ENCODE measurements at places on chromosomes 12 and 14.
A peak's percentile ranks its signal among the peaks of the same experiment; 100 is the strongest.

- no peak for DNase-seq
Observed at GRCh38 chr12:3557791-3558620, 67.0 kb downstream of the PRMT8 start.

- DNase-seq = no peak
Observed at GRCh38 chr14:87623616-87624015, 369.4 kb downstream of the GALC start.

DNA sequence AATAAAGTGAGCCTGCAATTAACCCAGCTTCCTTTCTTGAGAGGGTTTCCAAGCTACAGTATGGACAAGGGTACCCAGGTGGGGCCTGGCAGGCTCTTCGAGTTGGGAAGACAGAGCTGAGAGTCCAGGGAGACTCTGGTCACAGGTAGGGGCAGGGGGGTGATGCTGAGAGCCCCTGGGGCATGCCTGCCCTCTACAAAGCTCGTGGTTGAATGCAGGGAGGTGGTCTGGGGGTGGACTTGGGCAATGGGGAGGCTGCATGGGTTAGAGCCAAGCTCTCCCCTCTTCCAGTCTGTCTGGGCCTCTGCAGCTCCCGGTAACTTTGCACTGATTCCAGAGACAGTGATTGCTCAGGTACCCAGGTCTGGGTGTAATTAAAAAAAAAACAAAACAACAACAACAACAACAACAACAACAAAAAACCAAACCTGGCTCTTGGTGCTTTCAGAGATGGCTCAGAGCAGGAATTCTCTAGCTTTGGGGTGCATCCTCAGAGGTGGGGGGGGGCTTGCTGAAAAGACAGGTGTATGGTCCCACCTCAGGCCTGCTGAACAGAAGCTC is 30.8 kb upstream of the PPP2R5C start:
- DNase-seq = no peak

- no peak for DNase-seq
Observed at GRCh38 chr14:52077256-52077979, 8.6 kb upstream of the NID2 start.

DNA sequence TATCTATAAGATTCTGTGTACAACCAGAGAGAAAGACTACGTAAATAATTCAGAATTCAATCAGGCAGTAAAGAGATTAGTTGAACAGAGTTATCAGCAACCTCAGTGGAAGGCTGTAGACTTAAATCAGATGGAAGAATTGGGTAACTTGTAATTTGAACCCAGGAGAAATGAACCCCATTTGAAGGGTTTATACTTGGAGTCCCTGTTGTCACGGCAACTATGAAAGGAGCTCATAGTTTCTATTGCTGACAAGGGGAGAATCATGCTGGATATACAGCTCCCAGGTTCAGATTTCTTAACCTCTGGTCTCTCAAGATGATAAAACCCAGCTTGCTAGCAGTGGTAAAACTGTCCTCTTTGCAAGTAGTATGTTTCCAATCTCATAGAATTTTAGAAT is 54.4 kb upstream of the BMP4 start:
- no peak for DNase-seq

DNA sequence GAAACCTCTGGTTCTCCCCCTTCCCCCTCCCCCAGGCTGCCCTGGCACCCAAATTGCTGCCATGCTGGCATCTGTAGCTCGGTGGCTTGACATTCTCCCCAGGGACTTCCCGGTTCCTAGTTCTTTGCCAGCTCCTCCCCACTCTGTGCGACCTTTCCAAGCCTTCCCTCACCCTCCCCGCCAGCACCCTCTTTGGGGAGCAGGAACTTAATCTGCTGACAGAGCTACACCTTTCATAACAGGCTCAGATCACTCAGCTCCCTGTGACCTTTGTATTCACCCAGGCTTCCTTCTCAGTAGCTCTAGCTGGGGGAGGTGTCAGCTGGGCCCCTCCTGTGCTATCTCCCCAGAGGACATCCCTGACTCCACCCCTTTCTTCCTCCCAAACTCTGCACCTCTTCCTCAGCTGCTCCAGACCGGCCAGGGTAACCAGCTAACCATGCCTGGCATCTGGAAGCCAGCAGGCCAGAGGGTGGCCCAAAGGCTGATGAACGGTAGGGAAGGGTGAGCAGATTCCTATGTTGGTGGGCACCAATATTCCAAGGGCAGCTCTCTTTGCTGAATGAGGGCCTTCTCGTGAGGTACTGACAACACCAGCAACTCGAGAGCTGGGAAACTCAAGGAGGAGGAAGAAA is 1.8 kb upstream of the COX14 start:
- no peak for DNase-seq

DNA sequence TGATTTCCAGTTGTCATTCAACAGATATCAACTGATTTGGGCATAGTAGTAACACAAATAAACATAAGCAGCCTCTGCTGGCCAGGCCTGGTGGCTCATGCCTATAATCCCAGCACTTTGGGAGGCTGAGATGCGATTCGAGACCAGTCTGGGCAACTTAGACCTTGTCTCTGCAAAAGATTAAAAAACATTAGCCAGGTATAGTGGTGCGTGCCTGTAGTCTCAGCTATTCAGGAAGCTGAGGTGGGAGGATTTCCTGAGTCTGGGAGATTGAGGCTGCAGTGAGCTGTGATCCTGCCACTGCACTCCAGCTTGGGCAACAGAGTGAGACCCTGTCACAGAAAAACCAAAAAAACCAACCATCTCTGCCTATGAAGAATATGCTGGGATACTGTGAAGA is 7.1 kb downstream of the METAP2 start:
- DNase-seq = no peak

DNA sequence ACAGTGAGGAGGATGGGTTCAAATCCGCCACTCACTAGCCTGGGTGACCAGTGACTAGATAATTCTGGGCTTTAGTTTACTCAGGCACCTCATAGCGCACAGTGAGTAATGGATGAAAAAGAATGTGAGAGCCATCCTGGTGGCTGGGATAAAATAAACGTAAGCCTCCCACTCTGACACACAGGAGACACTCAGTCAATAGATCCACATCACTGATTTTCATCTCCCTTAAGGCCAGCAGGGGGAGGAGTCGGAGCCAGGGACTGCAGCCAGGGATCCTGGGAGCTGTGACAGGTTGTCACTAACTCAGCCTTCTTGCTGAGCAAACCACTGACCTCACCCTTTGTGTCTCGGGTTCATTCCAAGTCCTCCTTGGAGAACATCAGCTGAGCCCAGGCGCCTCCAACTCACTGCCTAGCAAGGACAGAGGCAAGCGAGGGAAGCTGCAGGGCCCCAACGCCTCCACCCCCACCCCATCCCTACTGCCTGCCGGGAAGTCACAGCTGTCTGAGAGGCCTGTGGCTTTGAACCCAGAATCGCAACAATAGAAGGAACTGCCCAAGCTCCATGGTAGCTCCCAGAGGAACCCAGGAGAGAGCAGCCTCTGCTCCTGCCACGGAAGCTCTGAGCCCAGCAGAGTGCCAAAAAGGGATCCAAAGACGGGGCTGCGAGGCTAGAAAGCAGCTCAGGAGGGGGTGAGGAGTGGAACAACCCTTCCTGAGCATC is 30.7 kb downstream of the PXN start:
- DNase-seq = peak; percentile 90

DNA sequence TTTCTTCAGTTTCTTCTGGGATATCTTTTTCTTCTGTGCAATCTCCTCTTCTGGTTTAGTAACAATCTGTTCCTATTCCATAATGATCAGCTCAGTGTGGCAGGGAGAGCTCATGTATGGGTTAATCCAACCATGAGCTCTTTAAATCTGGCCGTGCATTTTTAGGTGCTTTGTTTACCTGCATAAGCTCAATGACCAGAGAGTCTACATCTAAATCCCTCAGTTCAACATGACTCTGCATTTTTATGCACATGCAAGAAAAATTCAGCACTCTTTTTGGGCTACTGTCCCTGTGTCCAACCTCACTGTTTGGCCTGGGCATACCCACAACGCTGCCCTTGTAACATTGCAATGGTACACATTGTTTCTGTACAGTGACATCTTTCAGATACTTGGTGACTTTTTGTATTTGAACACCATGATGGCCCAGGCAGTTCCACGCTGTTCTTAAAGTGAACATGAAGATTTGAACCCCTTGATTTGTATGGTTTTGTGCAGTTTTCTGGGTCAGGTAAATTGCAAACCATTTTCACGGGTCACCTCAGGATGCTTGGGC is 243.3 kb upstream of the SRRM4 start:
- DNase-seq = no peak

DNA sequence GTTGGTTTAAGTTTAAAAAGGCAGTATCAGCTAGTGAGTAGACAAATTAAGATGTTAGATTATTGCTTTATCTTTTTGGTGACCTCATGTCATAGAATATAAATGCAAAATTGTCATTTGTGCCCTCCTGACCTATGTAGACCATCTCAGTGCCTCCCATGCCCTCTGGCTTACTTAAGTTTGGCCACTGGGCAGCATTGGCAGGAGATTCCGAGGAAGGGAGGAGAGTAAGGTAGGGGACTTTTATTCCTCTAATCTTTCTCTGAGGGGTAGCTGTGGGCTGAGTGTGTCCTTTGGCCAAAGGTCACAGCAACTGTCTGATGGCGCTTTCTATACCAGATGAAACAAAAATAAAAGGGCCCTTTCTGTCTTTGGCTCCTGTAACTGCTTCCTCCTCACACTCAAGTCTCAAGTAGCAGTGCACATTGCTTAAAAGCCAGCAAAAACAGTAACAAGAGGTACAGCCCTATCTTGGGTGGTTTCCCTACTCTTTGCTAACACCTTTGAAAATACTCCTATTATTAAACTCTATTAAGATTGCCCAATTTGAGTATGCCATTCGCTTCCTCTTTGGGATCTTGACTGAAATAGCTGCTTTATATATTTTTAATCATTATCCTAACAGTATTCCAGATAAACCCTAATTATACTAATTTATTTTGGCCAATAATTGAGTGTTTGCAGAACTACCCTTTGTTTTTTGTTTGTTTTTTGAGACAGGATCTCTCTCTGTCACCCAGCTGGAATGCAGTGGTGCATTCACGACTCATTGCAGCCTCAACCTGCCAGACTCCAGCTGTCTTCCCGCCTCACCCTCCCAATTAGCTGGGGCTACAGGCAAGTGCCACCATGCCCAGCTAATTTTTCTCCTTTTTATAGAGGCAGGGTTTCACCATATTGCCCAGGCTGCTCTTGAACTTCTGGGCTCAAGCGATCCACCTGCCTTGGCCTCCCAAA is 56.5 kb upstream of the KCNH3 start:
- no peak for DNase-seq

DNA sequence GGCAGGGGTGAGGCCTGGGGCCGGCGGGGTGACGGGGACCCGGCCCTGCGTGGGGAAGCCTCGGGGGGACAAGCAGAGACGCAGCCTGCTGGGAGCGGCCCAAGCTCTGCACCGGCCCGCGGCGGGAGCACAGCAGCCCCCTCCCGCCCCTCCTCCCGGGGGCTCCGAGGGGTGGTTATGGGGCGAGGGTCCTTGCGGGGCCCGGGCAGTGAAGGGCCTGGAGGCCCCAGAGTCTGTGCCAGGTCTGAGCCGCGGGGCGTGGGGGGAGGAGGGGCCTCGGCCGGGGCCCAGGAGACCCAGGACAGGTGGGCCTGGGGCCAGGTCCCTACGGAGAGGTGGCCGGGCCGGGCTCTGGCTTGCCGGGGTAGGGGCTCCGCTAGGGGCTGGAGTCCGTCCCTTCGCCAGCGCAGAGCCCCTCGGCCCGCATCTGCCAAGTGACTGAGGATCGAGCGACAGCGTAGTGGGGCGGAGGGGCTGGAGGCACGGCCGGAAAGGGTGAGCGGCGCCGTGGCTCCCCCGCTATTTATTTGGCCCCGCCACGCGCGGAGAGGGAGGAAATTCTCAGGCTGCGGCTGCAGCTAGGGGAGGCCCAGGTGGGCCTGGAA is 495 bp downstream of the TMEM121 start:
- no peak for DNase-seq
